ENCODE measurements at places on chromosomes 6 and 20.
A peak's percentile ranks its signal among the peaks of the same experiment; 100 is the strongest.

- no peak for DNase-seq
These were observed 92.6 kb downstream of the JARID2 start for GRCh38 chr6:15338476-15338875.

- no peak for DNase-seq
These were observed 19.2 kb upstream of the PTGIS start for GRCh38 chr20:49587111-49587570.

DNA sequence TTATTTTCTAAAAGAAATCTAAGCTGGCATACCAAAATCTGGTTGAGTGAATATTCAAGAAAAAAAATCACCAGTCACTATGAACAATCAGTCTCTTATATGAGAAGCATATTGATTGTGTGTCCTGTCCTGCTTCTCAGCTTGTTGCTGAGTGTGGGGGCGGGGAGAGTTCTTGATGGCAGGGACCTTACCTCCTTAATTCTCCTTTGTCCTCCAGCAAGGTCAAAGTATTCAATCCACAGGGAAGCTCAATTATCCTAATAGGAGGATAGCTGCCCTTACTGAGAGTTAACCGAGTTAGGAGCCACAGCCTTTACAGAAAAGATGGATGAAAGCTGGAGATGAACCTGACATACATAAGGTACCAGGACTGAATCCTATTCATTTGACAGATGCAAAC is 154.0 kb downstream of the LY86 start:
- DNase-seq: no peak

GRCh38 chr6:127085181-127085580 is 33.3 kb upstream of the RSPO3 start:
- no peak for DNase-seq

- DNase-seq: peak; percentile 61
These were observed 1.5 kb downstream of the RALY start for GRCh38 chr20:33995053-33995831.

GRCh38 chr6:42179945-42180313 is 6.8 kb downstream of the GUCA1A start:
- DNase-seq: no peak

DNA sequence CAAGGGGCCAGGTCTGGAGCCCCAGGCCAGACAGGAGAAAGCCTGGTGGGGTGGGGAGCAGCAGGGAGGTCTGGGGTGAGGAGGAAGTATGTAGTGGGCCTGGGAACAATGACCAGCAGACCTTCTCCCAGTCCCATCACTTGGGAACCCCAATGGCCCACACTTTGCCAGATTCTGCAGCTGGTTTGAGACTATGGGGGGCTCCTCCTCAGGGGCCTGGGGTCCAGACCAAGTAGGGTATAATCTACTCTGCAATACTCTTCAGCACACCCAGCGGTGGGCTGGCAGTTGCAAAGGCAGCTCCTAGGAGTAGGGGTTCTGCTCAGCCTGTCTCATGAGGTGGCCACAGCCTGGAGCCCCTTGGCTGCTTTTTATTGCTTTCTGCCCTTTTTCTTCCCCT is 52.8 kb downstream of the NPEPL1 start:
- DNase-seq: no peak

DNA sequence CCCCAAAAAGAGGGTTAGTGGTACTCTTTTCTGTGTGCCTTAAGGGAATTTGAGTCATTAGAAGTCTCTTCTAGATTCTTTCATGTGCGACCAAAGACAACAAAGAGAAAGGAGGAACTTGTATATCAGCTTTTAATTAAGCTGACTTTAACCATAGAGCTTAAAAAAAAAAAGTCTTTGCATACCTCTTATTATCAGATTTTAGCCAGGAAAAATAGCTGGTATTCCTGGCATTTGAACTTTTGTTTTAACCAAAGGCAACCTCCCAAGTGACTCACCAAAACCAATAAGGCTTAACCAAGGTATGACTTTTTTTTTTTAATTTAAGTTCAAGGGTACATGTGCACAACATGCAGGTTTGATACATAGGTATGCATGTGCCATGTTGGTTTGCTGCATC is 375.0 kb downstream of the CDC5L start:
- DNase-seq: no peak

DNA sequence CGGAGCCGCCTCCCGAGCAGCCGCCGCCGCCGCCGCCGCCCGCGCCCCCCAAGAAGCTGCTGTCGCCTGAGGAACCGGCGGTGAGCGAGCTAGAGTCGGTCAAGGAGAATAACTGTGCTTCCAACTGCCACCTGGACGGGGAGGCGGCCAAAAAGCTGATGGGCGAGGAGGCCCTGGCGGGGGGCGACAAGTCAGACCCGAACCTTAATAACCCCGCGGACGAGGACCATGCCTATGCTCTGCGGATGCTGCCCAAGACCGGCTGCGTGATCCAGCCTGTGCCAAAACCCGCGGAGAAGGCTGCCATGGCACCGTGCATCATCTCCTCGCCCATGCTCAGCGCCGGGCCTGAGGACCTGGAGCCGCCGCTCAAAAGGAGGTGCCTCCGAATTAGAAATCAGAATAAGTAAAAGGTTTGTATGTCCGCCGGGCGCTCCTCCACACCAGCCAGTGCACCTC is 145.2 kb downstream of the SOBP start:
- no peak for DNase-seq

DNA sequence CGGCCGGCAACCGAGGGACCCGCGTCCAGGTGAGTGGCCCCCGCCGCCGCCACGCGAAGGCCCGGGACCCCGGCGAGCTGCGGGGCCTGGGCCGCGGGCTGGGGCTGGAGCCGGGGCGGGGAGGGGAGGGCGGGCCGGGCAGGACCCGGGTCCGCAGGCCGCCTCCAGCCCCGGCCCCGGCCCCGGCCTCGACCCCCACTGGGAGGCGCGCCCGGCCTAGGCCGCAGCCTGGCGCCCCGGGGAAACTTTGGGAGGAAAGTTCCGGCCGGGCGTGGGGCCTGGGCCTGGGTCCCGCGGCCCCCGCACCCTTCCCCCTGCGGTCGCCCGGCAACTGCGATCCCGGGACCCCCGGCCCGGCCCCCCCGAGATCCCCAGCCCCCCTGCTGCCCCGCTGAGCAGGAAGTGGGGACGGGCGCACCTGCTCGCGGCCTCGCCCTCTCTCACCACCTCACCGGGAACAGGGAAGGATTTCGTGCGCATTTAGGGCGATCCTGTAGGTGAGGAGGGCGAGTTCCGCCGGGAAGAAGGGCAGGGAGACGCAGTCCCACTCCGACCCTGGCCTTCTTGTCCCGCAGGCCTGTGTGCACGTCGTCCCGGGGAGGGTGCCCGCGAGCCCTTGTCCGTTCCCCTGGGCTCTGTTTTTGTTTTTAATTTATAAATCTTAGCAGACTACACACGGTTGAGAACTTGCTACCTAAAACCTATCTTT is 402 bp downstream of the OSBPL2 start:
- no peak for DNase-seq

DNA sequence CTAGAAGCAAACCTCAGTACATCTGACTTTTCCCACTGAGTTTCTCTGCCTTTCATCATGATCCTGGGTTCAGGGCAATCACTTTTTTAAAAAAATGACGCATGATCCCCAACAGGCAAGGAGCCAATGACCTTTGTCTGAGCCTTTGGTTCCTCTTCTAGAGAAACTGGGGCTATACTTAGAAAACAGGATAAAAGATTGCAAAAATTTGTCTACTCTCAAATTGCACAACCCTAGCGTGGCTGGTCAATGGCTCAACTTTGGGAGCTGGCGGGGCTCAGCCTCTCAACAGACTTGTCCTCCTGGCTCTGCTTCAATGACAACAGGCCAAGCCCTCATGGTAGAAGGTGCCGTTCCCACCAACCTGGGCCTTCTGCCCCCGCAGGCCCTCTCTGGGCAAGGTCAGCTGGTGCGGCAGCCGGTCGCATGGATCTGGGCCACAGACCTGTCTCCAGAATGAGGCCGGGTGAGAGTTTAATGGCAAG is 48.7 kb downstream of the PDYN start:
- DNase-seq: peak; percentile 73

DNA sequence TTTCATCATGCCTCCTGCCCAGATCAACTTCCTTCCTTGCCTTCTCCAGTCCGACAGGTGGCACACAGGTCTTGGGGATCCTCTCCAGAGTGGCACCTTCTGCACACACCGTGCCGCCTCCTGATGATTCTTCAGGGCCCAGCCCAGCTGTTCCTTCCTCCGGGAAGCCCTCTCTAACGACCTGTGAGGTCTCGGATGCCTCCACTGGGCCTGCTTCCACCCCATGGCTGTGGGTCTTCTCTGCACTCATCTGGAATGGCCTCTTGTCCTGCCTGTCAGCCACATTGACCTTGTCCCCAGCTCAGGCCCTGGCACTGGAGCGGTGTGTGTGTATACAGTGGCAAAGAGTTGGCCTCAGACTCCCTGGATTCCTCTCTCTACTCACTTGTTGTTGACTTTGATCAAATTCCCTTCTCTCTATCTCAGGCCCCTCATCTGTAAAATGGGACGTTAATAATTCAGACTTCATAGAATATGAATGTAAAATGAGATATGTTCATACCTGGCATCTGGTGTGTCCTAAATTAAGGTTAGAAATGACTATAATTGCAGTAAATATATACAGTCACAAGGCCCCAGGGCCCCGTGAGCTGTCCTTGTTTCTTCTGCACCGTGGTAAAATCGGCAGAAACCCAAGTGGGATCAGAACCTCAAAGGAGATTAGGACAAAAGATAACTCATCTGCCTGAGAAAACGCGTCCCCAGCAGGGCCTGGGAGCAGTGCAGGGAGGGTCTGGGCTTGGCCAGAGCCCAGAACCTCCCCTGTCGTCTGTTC is 1.5 kb downstream of the FAM210B start:
- no peak for DNase-seq

- no peak for DNase-seq
These were observed 1830.0 kb upstream of the DEFB115 start for GRCh38 chr20:29427201-29428060.

- DNase-seq: no peak
These were observed 14.0 kb upstream of the SCGN start for GRCh38 chr6:25637960-25638434.

DNA sequence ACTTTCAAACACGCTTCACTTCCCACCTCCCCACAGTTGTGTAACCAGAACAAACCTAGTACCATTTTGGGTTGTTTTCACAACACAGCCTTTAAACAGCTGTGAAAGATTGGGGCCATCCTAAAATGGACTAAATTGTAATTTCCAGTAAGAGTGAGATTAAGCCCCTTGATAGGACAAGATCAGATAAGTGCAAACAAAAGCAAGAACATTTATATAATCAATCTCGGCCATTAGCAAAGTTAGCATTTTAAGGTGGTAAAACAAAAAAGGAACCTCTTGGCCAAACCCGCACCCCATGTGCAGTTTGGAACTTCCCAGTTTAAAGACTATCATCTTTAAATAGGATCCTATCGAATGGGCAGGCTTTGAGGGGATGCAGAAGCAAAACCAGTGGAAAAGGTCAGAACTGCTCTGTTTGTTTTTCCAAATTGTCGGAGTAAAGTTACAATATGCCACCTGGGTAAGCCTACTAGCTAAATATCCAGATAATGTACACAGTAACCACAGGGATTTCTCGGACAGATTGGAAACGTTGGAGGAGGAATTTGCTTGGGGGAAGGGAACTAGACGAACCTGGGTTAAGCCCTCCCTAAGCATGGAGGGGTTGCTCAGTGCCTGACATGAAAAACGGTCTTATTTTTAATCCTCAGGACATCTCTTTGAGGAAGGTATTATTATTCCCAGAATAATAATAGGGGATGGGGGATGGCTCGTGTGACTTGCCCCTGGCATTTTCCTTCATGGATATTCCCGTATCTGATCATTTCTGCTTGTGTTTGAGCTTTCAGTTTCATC is 159.8 kb upstream of the SALL4 start:
- DNase-seq: no peak

DNA sequence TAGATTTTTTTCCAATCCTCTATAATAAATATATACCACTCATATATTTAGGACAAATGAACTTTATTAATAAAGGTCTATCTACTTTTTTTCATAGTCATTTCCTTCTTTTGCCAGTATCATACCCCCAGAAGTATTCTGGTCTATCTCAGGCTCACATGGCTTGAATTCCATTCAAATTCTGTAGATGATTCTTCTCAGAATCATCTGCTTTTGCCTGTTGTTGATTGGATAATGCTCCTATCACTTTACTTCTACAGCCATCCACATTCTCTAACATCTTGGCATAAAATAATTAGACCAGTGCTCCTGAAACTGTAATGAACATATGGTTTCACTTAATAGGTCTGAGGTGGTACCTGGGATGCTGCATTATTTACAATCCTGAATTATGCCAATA is 121.2 kb downstream of the GFRAL start:
- no peak for DNase-seq

DNA sequence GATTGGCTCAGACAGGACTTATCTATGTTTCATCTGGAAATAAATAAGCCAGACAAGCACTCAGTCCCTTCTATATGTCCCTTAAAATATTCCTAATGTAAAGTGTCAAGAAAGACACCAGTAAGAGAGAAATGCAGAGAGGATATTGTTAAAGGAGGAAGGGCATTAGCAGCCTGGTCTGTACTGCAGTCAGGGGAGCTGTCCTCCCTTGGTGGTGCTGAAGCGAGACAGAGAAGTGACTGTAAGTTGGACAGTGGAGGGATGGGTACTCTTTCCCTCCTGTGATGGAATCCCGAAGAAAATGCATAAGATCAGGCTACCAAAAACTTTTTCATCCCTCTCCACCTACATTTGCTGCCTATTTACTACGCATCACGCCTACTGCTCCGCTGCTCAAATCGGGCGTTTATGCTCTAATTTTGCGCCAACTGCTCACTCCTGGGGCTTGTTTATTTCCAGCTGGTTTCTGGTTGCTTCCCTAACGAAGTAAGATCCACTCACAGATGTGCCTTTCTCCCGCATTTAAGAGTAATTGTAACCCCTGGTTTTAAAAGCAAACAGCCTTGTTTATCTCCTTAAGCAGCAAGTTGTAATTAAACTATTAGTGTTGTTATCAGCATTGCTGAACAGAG is 35.2 kb downstream of the PHACTR1 start:
- peak; percentile 49 for DNase-seq

- DNase-seq: peak; percentile 38
These were observed 75.4 kb upstream of the LAMA2 start for GRCh38 chr6:128807577-128807976.

GRCh38 chr6:56582236-56582635 is 60.5 kb downstream of the DST start:
- peak; percentile 17 for DNase-seq

DNA sequence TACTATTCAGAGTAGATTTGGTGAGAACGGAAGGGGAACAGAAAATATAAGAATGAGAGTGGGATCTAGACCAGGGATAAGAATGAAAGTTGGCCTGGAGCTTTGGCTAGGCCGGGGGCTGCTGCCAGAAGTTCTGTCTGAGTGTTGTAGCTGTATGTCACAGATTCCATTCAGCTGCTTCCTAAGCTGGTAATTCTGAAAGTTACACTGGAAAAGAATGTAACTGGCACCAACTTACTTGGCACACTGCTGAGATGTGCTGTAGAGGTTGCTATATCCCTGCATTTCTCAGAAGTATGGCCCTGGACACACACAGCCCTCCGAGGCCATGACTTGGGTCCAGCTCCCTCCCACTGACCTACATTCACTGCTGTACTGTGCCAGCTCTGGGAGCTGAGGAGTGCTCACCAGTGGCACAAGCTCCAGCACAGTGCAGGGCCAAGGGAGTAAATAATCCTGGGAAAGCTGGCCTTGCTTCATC is 25.8 kb upstream of the TMEM217 start:
- no peak for DNase-seq

- no peak for DNase-seq
These were observed 29.6 kb upstream of the CRIP3 start for GRCh38 chr6:43338243-43338642.
